GM13976 (cell line): ENCODE measurements at places on chromosomes 16 and 17.
A peak's percentile ranks its signal among the peaks of the same experiment; 100 is the strongest.

GRCh38 chr17:15278924-15279477 is 13.9 kb upstream of the PMP22 start:
- DNase-seq: no peak

- DNase-seq: no peak
Observed at GRCh38 chr17:73452009-73452408, 140.2 kb upstream of the CDC42EP4 start.

GRCh38 chr17:19347323-19348080 is 15.0 kb downstream of the B9D1 start:
- no peak for DNase-seq

DNA sequence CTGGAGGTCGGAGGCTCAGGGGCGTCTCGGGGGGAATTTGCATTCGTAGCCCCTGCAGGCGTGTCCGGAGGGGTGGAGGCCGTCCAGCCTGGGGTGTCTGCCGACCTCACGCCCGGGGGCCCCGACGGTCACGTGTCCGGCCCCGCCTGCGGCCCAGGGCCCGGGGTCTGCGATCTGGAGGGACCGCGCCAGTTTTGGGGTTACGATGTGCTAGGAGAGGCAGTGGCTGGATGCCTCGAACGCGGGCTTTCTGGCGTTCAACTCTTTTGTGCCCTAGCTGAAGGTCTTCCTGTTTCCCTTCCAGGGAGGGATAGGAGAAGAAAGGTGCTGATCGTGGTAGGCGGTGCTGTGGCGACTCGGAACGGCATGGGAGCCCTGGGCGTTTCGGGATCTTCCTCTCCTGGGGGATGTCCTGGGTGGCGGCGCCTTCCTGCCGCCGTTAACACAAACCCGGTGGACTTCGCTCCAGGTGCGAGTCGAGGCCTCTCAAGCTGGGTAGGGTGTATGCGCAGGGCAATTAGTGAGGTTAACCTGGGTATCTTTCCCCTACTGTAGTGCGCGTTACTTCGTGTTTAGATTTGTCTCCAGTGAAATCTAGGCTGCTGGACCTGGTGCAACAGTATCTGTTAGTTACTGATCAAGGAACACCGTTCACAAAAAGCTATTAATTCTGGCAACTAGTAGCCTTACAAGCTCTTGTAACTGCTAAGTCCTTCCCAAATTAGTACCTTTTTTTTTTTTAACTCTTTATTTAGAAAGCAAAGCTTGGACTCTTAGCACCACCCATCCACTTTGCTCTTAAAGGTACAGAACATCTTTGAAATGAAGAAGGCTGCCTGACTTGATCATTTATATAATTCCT is 1.3 kb downstream of the AKAP1 start:
- DNase-seq: peak; percentile 38

GRCh38 chr16:13254998-13255614 is 353.7 kb downstream of the SHISA9 start:
- no peak for DNase-seq

DNA sequence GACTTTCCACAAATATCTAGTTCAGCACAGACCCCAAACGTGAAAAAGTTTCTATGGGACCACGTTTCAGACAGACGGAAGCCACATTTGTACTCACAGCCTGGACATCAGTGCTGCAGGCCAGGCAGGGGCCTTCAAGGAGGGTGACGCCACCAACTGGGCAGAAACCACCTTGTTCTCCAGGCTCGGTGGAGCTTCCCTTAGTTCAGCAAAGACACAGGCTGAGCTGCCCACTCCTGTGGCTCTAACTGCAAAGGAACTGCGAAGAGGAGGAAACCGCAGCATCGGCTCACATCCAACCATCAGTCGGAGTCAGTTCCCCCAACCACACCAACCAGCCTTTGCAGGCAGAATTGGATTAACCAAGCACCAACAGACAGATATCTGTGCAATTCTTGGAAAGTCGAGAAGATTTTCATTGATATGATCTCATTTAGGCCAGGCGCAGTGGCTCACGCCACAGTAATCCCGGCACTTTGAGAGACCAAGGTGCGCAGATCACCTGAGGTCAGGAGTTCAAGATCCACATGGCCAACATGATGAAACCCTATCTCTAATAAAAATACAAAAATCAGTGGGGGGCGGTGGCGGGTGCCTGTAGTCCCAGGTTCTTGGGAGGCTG is 73.3 kb upstream of the CNEP1R1 start:
- DNase-seq: no peak

- no peak for DNase-seq
Observed at GRCh38 chr17:6867849-6868248, 36.3 kb upstream of the TEKT1 start.

GRCh38 chr17:77769215-77769614 is 189.3 kb upstream of the TNRC6C start:
- no peak for DNase-seq

- no peak for DNase-seq
Observed at GRCh38 chr16:14121872-14122271, 50.8 kb downstream of the MRTFB start.

- no peak for DNase-seq
Observed at GRCh38 chr16:30539000-30539964, 4.6 kb upstream of the ZNF747 start.

DNA sequence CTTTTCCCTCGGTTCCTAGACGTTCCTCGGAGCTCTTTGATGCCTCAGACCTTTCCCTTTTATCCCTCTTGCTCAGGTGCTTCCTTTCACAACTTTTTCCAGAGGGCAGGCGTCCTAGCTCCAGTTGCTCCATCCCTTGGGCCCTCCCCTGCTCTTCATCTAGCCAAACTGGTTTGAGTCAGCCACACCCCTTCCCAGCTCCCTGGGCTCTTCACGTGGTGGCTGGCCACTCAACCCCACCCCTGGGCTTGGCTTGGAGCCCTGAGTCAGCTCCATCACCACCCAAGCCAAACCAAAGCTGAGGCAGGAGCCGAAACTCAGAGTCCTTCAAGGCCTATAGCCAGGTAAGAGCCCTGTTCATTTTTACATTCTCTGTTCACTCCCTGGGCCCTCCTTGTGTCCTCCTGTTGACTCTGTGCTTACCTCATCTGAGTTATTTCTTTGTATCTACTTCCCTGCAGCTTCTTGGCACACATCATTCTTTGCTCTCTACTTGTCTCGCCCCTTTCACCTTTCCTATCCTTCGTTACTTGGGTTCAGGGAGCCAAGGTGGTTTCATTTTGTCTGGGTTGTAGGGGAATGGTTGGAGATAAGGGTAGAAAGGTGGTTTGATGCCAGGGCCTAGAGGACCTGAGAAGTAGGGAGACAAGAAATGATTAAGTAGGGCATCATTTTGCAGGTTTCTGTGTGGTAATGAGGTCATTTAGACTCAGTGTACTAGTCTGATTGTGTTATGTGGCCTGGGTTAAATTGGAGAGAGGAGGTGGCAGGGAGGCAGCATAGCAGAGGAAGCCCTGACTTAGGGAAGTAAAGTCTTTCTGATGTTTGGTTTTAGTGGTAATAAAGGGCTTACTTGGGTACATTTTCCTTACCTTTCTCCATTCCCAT is 7.6 kb upstream of the PHKG2 start:
- DNase-seq: no peak

DNA sequence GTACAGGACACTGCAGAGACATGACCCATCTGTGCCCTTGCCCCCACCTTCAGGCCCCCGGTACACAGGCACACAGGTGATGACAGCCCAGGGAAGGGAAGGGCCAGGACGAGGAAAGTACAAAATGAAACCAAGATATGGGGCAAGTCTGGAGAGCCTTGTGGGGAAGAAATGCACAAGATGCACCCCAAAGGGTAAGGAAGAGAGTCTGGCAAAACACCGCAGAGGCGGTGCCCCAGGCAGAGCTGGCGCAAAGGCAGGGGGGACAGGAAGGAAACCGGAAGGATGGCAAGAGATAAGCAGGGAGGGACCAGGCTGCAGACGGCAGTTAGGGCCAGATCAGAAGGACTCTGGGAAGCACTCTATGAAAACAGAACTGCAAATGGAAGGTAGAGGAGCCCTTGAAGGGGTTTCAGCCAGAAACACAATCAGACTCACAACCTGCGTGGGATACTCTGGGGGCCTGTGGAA is 81.4 kb downstream of the SLC39A11 start:
- DNase-seq: no peak

GRCh38 chr16:74865922-74866598 is 91.4 kb upstream of the FA2H start:
- no peak for DNase-seq

- DNase-seq: no peak
Observed at GRCh38 chr16:50521246-50521900, 26.8 kb upstream of the NKD1 start.

DNA sequence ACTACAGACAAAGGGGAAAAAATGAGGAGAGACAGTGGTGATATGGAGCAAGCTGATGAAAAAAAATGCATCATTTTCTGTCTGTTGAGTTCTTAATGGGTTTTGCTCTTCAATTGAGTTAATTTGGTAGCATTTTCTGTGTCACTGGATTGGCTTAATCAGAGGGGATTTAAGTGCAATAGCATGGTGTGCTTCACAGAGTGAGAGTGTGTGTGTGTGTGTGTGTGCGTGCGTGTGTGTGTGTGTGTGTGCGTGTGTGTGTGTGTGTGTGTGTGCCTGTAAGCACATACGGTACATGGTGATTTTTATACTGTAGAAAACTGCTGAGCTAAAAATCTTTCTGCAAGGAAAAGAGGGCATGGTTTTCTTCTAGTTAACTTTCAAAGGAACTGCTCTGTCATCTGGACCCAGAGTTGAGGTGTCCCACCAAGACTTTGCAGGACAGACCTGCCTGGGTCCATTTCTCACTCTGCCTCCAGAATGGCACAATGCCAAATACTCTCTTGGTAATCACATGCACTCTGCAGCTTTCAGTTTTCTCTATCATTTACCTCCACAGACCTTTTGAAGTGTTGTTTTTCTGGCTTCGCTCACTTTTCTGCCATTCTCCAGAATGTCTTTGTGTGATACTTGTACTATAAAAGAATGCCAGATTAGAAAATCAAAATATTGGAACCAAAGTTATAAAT is 952.6 kb upstream of the SOX9 start:
- no peak for DNase-seq

GRCh38 chr17:29043539-29044145 is 701 bp downstream of the PIPOX start:
- no peak for DNase-seq

DNA sequence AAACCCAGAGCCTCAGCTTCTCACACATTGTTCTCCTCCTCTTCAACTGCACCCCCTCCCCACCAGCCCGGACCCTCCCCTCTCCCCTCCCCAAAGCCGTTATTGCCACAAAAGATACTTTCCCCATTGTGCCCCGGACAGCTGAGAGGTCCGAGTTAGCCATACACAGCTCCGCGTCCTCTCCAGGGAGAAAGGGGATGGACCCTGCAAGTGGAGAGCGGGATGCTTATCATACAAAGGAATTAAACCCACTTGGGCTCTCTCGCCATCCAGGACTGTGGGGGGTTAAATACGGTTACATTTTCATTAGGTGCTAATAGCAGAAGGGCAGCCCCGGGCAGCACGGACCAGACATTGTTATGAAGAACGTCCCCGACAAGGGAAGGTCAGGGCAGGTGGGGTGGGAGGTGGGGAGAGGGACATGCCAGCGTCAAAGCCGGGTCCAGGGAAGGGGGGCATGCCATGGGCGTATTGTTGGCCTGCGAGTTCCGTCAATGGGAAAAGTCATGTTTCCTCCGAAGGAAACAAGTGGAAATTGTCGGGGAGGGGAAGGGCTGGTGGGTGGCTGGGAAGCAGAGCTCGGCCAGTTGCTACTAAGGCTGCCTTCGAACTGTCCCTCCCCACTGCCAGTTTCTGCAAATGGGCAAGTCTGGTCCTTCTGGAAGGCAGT is 99.1 kb downstream of the SOX9 start:
- DNase-seq: no peak
